ENCODE measurements at places on chromosomes 16 and 17.

DNA sequence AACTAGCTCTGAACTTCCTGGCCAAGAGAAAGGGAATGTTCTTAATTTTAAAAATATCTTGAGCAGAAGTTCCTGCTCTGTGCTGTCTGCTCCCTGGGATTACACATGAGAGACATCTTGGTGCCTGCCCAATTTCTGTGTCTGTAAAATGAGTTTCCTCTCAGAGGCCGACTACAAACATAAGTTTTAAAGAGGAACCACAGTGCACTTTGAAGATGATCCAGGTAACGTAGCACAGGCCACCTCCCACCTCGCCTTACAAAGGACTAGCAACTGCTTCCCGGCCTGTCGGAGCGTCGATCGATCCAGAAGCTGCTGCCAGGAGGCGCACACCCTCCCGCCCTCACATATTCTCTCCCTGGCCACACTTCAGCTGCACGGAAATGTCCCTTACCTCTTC lies 55.0 kb upstream of the ATP2A3 start:
- no peak for DNase-seq

GRCh38 chr17:54237911-54238515 lies 415.3 kb downstream of the KIF2B start:
- no peak for DNase-seq

- no peak for DNase-seq
Observed at GRCh38 chr16:24191876-24192402, 64.2 kb upstream of the CACNG3 start.

DNA sequence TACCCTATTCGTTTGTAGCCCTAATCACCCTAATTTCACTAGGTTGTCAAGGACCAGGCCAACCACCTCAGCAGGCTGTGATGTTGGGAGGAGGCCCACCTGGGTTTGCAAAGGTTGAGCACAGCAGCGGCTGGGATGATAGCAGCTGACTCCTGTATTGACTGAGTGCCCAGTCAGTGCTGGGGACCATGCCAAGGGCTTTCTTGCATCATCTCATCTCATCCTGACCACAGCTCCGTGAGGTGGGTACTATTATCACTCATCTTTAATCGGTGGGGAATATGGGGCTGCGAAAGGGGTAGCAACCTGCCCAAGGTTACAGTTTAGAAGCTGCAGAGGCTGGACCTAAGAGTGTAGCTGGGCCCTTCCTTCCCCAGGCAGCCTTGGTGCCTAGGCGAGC lies 11.7 kb downstream of the ATPAF2 start:
- no peak for DNase-seq
